ENCODE measurements at places on chromosomes 3 and 15.

DNA sequence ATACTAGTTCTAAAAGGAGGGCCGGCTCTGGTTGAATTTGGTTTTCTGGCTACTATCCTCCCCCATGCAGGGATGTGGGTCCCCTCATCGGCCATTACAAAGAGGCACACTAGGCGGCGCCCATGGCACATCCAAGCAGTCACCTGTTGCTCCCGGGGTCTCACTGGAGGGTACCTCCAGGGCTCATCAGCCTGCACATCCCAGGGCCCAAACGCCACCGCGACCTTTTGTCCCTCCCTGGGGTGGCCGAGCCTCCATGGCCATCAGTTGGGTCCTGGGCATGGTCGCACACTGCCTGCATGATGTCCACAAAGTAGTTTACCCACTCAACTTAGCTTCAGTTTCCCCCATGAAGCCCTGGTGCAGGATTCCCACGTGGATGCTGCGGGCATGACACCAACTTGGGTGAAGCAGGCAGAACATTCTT is 28.3 kb downstream of the IDH3A start:
- peak; percentile 58 for DNase-seq

GRCh38 chr3:141371882-141372281 is 3.6 kb downstream of the ZBTB38 start:
- DNase-seq: no peak

DNA sequence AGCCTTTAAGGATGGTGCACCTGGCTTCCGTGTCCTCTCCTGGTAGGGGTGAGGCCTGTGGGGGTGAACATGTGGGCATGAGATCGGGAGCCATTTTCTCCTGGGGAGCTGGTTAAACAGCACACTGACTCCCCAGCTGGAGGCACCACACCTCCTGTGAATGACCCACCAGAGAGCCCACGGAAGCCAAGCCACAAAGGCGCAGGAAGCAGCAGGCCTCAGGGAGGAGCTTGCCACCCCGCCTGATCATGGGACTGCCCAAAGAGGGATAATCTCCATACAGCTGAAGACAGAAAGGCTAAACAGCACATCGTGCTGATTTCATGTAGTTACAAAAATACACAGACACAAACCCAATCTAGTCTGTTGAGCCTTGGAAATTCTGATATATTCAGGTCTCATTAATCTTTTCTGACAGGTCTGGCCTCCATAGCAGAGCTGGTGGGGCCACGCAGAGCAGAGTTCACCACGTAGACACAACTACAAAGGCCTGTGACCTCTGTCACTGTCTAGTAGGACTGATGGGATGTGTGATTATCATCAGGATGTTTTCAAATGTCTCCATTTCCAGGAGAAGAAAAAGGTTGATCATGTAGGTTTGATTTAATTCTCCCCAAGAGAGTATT is 75.2 kb downstream of the DUT start:
- no peak for DNase-seq

DNA sequence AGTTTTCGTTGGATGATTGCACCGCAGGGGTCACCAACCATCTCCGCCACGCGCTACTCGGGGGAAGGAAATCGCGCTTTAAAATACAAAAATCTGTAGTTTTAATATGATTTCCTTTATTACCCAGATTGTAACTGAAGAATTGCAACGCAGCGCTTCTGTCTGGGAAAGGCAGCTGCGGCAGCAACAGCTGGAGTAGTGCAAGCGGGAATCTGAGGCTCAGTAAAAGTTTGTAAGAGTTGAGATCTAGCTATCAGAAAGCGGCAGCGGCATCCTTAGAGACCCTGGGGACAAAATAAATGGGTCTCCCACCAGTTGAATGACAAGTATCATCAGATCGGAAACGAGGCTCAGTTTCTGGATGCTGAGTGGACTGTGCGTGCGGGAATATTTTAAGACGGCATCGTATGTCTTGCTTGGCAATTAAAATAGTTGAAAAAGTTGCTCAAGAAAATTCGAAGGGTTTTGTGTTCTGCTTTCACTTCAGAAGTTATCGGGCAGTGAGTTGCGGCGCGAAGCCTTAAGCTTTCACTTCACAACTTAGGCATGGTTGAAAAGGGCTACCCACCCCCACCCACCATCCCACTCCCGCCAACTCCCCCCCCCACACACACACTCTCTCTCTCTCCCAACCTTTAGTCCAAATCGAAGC is 2.7 kb downstream of the MECOM start:
- peak; percentile 31 for DNase-seq

- DNase-seq: peak; percentile 66
Measured at GRCh38 chr3:56137415-56137814, 330.9 kb downstream of the ERC2 start.

DNA sequence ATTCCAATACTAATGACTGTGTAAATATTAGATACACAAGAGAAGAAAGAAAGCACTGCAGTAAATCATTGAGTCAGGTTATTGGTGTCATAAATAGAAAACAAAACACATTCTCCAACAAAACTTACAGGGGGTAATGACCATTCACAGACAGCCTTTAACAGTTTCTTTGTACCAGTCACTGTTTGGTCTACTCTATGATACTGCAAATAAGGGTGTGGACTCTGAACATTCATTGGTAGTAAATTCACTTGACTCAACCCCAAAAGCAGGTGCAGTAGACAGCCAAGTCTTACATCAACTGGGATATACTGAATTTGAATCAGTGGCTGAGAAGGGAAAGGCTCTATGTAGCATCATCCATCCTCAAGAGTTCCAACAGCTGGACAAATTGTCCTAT is 463.5 kb downstream of the FOXP1 start:
- DNase-seq: peak; percentile 41

GRCh38 chr3:38960042-38960622 is 91.6 kb downstream of the SCN11A start:
- no peak for DNase-seq

Data from NCI-H69 (cell line).